ENCODE measurements at places on chromosomes 3 and 15. TPM values are rescaled to one million over a fixed set of nuclear protein-coding genes. Genes with fewer than 3 reads are reported as not detected.
A peak's percentile ranks its signal among the peaks of the same experiment; 100 is the strongest.

DNA sequence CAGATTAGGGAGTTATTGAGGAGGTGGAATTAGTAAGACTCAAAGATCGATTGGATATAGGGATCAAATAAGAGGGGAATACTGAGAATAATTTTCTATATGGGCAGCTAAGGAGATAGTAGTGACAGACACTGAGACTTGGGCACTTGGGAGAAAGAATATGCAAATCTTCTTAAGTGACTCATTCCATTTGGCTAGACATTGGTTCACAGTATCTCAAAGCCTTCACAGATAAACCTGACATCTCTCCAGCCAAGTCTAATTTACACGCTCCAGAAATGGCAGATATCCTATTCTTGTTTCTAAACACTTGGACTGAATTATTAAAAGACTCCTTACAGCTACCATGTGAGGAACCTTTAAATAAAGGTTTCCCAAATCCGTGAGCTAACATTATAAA is 104.6 kb upstream of the ADAMTS9 start:
- no peak for DNase-seq

MST1R gene
- 6.8 TPM for polyA plus RNA-seq

GRCh38 chr15:91368611-91369010 is 268.6 kb downstream of the SV2B start:
- DNase-seq = no peak

DNA sequence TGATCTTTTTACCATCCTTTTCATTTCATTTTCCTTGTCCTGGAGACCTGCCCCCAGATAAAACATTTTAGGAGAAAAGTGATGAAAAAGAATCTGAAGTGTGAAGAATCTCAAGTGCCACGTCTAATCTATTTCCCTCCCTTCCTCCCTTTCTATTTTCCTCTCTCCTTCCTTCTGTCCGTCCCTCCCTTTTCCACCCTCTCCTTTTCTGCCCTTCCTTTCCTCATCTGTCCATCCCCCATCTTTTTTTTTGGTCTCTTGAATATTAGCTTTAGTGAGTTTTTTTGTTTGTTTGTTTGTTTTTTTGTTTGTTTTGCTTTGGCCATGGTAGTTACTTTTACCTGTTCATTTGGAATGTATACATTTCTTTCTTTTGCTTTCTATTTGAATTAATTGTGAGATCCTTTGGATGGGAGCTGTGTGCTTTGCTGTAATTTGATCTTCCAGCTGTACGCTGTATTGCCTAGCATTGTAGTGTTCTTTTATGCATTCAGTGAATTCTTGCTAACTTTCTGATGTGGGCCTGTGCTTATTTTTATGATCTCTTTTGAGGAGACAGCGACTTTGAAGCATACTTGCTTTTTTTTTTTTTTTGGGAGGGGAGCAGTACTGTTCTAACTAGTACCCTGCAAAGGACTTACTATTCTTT is 19.2 kb downstream of the CDIN1 start:
- DNase-seq = peak; percentile 52

ZCWPW2 gene
- 1.9 TPM for polyA plus RNA-seq

- no peak for DNase-seq
Measured at GRCh38 chr15:100928632-100929280, 9.6 kb downstream of the LRRK1 start.

GRCh38 chr15:89533861-89534544 is 37.6 kb upstream of the RHCG start:
- DNase-seq = no peak

GRCh38 chr3:170301405-170301804 is 56.1 kb upstream of the SKIL start:
- no peak for DNase-seq

GRCh38 chr3:27797773-27798172 is 75.7 kb upstream of the EOMES start:
- DNase-seq = no peak

LDHAL6B gene
- not detected for polyA plus RNA-seq

DNA sequence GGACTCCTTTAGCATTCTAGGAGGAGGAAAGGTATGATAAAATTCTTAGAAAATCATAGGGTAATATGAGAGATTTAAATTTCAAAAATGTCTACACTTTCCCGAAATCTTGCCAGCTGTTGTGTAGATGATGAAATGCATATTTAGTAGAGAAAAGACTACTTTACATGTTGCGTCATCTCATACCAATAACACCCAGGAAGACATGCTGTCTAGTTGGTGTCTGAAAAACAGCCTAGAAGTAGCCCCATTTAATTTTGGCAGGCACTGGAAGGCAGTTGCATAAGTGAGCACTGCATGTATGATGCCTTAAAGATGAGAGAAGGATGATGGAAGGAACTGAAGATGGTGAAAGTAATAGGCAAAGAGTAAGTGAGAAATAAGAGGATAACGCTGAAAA is 310.5 kb upstream of the TPM1 start:
- DNase-seq = no peak

- DNase-seq = no peak
Measured at GRCh38 chr3:190615607-190616006, 101.7 kb downstream of the IL1RAP start.

- DNase-seq = no peak
Measured at GRCh38 chr3:30836141-30836540, 58.3 kb downstream of the GADL1 start.

GADL1 gene
- polyA plus RNA-seq = not detected

DNA sequence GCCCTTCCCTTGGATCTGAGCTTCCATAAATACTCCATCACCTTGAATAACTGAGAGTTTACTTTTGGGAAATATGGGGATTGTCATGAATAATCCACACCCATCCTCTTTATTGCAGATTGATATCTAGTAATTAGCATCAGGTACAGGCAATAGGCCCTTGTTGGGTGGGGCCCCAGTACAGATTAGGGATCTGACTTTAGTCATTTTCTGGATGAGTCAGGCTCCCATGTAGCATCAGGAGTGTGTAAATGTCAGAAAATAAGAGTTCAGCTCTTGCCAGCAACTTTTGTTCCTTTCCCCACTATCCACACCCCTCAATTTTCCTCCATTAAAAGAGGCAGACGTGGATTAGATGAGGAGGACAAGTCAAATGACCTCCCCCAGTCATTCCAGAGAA is 17.7 kb upstream of the SNRK start:
- no peak for DNase-seq

- DNase-seq = no peak
Measured at GRCh38 chr3:127632035-127632820, 3.2 kb downstream of the PODXL2 start.

- DNase-seq = no peak
Measured at GRCh38 chr3:141524988-141525387, 38.2 kb downstream of the RASA2 start.

CPEB1 gene
- 11.0 TPM for polyA plus RNA-seq

CHST2 gene
- polyA plus RNA-seq = 6.4 TPM

- DNase-seq = peak; percentile 57
Measured at GRCh38 chr3:11641683-11642430, 1.9 kb downstream of the VGLL4 start.

SLC28A1 gene
- polyA plus RNA-seq = 0.04 TPM

- DNase-seq = no peak
Measured at GRCh38 chr3:194756460-194756779, 70.7 kb downstream of the FAM43A start.

FANCD2OS gene
- not detected for polyA plus RNA-seq

DNA sequence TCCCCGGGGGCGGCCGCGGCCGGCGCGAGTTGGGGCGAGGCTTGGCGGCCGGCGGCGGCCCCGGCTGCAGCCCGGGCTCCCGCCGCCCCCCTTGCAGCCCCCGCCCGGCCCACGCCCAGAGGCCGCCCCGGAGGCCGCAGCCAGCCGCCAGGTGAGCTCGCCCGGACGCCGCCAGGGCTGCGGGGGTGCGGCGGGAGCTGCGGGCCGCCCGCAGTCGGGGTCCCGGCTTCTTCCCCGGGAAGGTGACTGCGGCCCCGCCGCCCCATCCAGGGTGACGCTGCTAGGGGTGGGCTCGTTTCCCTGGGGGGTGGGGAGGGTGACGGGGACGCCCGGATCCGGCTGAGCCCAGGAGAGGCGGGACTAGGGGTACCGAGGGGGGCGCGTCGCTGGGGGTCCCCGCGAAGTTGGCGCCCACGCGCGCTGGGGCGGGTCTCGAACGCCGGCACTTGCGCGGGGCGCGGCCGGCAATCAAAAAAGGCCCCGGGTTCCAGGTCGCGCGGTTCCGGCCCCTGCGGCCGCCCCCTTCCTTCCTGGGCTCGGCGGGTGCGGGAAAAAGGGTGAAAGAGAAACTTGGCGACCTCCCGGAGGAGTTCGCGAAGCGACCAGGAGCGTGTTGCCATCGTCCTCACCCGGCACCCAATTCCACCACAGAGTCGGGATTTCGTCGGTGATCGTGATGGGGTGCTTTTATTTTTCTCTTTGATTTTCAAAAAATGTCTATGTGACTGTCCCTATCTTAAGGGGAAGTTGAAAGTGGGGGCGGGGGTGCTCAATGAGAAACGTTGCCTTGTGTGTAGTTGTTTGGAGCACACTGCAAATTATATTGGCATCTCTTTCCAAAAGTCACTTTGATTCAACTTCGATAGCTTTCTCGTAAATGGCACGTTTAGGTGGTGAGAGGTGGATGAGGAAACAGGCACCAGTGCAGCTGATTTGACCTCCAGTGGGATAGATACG is 619 bp downstream of the ATXN7 start:
- no peak for DNase-seq

DNA sequence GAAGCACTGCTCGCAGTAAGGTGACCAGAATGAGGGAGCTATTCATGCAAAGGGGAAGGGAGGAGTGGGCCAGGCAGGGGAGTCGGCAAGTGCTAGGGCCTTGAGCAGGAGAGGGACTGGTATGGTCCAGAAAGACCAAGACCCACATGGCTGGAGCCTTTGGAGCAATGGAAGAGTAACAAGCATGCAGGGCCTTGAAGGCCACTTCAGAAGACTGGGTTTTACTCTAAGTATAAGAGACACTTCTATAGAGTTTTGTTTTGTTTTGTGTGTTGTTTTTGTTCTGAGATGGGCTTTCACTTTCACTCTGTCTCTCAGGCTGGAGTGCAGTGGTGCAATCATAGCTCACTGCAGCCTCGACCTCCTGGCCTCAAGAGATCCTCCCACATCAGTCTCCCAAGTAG is 42.0 kb downstream of the BFSP2 start:
- DNase-seq = no peak

DNA sequence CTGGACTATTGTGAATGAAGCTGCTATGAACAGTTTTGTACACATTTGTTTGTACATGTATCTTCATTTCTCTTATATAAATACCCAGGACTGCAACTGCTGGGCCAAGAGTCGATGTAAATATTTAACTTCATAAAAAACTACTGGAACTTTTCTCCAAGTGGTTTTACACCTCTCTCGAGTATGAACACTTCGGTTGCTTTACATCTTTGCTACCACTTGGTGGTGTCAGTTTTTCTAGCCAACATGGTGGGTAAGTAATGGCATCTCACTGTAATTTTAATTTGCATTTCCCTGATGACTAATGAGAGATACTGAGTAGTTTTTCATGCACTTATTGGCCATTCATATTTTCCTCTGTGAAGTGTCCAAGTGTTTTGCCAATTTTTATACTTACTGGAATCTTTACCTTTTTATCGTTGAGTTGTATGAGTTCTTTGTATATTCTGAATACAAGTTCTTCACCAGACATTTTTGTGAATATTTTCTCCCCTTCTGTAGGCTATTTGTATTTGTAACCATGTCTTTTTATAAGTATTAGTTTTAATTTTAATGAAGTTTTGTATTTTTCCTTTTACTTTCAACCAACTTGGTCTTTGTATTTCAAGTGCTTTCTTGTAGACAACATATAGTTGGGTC is 44.4 kb downstream of the PCOLCE2 start:
- DNase-seq = no peak

- no peak for DNase-seq
Measured at GRCh38 chr3:139016430-139017048, 4.2 kb downstream of the PRR23B start.

MYLK gene
- 1,651 TPM for polyA plus RNA-seq

- DNase-seq = no peak
Measured at GRCh38 chr15:27797765-27798164, 301.4 kb downstream of the OCA2 start.

DNA sequence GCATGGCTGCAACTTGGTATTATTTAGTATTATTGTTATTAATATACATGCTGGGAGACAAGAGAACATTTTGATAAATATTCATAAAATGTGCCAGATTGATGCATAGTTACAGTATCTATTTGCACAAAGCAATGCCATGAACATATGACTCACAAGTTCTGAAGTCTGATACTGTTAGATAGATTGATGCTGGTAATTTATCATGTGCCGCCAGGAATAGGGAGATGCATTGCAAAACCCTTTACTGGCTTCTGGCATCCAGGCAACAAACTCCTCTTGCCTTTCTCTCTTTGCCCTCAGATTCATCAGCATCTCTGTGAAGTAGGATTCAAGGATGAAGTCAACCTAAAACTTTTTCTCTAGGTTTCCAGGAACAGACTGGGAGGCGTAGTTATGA is 41.0 kb upstream of the SLC25A26 start:
- DNase-seq = no peak

CMTM8 gene
- 10.0 TPM for polyA plus RNA-seq

GRCh38 chr3:161339517-161340500 is 31.5 kb downstream of the SPTSSB start:
- DNase-seq = no peak

- DNase-seq = no peak
Measured at GRCh38 chr3:106185949-106186348, 317.1 kb upstream of the CBLB start.

ADGRG7 gene
- not detected for polyA plus RNA-seq

- no peak for DNase-seq
Measured at GRCh38 chr15:65532738-65533051, 2.4 kb downstream of the HACD3 start.

DNA sequence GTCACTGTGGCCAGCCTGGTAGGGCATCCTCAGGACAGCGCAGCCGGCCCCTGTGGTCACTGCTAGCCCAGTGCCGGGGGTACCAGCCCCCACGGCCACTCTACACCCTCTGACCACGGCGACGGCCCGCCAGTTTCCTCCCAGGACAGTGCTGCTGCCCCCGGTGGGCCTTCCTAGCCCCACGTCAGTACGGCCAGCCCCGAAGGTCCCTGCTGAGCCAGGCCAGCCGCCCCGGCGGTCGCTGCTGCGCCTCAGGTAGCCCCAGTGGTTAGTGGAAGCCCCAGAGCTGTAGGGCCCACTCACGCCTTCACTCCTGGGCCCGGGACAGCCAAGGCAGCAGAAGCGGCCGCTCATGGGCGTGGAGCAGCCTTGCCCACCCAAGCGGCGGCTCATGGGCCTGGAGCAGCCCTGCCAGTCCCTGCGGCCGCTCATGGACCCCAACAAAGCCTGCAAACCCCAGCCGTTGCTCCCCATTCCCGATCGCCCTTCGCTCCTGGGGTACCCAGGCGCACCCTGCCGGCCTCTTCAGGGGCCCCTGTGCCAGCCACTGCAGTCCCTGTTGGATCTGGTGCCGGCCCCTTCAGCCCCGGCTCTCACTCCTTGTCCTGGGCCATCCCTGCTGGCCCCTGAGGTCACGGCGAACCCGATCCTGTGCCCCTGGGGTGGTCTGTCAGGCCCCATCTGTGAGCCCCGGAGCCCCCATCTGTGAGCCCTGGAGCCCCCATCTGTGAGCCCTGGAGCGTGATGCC is 9.5 kb upstream of the ROPN1B start:
- DNase-seq = no peak

DPPA2 gene
- not detected for polyA plus RNA-seq
